Endodermal cell (in vitro differentiated cells): ENCODE measurements at places on chromosomes 3 and 15. TPM values are rescaled to one million over a fixed set of nuclear protein-coding genes. Genes with fewer than 3 reads are reported as not detected.

GRCh38 chr3:81718311-81718710, 43.1 kb downstream of the GBE1 start:
- no peak for DNase-seq

The TEX55 gene
- not detected in 2 replicates for total RNA-seq

The RLBP1 gene
- not detected in 3 replicates for total RNA-seq

- no peak for DNase-seq
Observed at GRCh38 chr3:29363110-29363509, 82.2 kb downstream of the RBMS3 start.

DNA sequence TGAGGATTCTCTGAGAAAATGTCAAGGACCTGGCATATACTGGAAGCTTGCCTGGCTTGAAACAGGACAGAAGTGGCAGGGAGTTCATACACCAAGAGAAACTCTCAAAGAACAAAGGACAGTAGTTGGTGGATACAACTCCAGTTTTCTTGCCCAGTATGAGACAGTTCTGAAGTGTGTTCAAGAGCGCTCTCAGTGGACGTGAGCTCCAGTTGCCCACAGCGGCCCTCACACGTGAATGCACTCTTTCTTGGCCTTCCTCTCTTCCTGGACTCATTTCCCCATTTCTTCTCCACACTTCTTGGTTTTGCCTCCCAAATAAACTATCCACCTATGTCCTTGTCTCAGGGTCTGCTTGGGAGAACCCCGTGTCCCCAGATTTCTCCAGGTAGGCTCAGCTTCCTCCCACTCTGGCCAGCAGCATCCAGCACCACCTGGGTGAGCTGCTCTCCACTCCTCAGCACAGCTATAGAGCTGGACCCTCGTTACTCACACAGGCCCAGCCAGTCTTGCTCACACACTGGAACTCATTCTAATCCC, 54.5 kb downstream of the DCLK3 start:
- no peak for DNase-seq

- DNase-seq: no peak
Observed at GRCh38 chr15:38814891-38815290, 250.3 kb upstream of the RASGRP1 start.

GRCh38 chr3:128917291-128917690, 37.9 kb downstream of the ACAD9 start:
- no peak for DNase-seq

DNA sequence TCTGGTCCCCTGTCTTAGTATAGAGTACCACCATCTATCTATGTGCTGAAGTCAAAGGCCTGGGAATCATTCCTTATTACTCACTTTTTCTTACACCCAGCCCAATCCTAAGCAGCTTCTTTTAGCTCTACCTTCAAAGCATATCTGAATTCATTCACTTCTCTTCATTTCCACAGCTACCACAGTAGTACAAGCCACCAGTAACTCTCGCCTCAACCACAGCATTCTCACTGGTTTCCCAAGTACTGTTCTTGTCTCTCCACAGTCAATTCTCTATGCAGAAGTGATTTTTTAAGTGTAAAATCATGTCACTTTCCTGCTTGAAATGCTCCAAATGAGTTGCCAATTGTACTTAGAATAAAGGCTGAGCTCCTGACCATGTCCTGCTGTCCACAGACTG, 401.7 kb downstream of the OXSM start:
- no peak for DNase-seq

The CPN2 gene
- total RNA-seq: 0.22 and 0.29 TPM in 2 replicates

The PLSCR4 gene
- 8.2 and 9.3 TPM in 2 replicates for total RNA-seq

DNA sequence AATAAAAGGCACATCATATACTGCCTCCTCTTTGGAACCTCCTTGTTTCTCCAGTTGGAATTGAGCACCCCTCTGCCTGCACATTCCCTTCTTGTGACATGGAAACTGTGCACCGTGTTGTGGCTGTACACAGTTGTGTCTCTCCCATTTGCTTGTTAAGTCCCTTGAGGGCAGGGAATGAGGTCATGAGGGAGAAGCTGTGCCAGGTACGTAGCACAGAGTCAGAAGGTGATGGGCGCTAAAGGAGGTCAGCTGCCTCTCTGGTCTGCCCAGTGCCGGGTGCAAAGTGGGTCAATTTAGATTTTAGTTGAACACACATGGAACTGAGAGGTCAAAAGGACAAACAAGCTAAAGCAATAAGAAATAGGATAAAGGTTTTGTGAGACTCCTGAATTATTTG, 124.4 kb downstream of the FAM43A start:
- peak; percentile 16 for DNase-seq

- DNase-seq: peak; percentile 74
Observed at GRCh38 chr3:195908694-195909581, 587 bp upstream of the TNK2 start.

DNA sequence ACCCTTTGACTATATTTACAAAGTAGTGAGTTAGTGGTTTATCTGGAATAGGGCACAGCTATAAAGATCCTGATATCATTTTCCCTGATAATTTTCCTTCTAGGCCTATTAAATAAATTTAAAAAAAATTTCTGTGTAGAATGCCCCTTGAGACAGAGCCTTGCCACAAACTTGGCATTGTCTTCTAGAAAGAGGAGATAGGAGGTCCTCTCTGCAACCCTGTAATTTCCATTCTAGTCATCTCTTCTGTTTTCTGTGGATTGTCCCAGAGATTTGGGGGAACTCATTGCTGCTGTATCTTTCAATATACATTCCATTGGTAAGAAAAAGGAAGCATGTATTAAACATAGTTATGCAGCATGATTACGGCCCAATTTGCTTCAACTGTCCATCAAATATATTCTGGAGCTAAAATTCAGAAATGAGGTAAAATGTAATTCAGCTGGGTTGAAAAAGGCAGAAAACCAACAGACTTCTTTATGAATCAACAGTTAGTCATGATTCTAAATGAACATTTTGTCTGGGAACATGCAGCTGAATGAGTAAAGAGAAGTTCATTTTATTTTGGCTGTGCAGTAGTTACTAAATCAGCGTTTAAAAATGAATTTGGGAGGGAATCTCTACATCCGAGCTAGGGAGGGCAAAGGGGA, 401.1 kb downstream of the NAALADL2 start:
- no peak for DNase-seq

GRCh38 chr15:39213385-39213840, 367.5 kb upstream of the THBS1 start:
- peak; percentile 95 for DNase-seq

- DNase-seq: no peak
Observed at GRCh38 chr3:197186887-197187588, 111.4 kb downstream of the DLG1 start.

- peak; percentile 35 for DNase-seq
Observed at GRCh38 chr3:12982619-12983101, 90.6 kb downstream of the IQSEC1 start.

DNA sequence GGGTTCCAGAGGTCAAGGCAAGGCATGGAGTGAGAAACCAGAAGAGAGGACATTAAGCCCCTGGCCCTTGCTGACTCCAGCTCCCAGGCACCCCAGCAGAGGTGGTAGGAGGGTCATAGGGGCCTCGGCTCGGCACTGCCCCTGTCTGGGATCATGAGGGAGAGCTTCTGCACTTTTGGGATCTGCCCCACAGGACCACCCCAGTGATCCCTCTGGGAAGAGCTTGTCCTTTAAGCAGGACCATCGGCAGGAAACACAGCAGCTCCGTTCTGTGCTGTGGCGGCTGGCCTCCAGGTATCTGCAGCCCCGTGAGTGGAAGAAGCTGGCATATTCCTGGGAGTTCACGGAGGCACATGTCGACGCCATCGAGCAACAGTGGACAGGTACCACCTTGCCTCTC, 35.5 kb downstream of the ANKDD1A start:
- DNase-seq: peak; percentile 61

GRCh38 chr15:59186501-59186900, 20.1 kb upstream of the LDHAL6B start:
- DNase-seq: no peak

DNA sequence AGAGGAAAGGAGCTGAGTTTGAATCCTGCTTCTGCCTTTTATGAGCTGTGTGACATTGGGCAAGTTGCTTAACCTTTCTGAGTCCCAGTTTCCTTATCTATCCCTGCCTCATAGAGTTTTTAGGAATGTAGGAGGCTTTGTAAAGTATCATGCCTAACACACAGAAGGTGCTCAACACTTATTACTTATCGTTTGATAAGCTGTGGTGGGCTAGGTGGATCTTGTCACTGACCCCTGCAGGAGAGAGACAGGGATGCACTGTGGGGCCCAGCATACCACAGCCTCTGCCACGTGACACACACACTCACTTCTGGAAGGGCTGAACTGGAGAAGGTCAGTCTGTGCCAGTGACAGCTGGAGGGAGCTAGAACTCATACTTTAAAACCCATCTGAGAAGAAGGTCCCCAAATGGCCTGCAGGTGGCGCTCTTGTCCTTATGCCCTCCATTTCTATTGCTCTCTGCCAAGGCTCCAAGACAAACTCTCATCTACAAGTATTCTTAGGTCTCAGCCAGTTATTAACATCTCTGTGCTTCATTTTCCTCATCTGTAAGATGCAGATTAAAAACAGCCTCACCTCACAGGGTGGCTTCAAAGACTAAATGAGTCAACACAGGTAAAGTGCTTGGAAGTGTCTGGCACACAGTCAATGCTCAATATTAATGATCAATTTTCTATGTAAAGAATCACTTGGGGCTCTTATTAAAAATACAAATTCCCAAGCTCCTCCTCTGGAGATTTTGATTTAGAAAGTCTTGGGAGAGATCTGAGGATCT, 57.5 kb upstream of the HACD2 start:
- peak; percentile 97 for DNase-seq

DNA sequence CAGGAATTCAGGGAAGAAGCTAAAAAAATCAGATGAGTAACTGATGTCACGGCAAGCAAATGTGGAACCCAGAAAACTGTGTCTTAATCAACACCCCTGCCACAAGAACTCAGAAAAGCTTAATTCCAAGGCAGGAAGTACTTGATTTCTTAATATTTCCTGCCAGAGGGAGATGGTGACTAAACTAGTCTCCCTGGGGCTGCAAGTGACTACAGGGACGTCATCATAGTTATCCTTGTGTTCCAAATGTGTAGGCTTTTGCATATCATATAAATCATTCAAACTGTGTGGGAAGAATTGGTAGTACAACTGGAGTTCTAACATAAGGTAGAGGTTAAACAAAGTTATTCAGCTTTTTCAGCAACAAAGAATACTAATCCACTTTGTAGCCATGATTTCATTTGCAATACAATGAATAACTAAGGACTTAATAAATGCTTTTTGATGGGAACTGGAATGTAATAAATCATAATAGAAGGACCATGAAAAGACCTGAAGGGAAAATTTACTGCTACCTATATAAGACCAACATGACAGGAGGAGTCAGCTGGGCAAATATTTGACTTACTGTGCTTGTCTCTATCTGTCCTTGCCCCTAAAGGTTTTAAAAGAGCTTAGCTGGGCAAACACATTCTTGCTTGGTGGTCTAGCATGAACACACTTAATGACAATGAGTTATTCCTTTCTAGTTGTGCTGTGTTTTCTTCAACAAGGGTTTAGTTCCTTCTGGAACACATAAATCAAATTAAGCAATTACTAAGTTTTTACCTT, 76.0 kb upstream of the NECTIN3 start:
- no peak for DNase-seq

GRCh38 chr15:53611145-53611920, 148.1 kb downstream of the WDR72 start:
- no peak for DNase-seq

The NOX5 gene
- not detected in 2 replicates for total RNA-seq

DNA sequence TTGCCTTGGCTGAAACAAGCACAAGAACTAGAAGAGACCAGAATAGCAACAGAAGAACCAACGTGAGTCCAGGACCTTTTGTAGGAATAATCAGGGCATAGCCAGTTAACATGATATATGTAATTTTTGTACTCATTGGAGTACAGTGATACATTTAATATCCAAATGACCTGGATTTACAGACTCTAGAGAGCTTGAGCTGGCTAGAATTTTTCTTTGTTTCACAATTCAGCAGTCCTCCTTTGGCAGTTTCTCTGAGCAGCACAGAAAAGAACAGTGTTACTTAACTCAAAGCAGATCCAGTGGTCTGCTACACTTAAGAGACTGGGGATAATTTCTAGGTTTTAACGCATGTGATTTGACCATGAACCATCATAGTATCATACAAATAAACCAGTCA, 245.7 kb downstream of the ADAMTSL3 start:
- no peak for DNase-seq

DNA sequence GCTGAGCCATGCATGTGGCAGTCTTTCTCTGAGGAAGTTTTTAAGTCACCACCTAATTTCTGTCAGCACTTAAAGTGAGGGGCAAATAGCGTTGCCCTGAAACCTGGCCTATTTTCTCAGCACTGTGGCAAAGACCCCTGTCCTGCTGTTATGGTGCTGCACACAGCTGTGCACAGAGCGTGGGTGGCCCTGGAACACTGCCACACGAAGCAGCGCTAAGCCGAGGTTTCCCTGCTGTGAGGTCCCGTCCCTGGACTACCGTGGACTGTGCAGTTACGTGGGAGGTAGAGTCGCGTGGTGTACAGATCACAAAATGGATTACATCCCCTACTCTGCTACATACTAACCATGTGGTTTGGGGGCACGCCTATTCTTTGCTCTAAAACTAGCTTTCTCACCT, 101.6 kb upstream of the NR2E3 start:
- no peak for DNase-seq

DNA sequence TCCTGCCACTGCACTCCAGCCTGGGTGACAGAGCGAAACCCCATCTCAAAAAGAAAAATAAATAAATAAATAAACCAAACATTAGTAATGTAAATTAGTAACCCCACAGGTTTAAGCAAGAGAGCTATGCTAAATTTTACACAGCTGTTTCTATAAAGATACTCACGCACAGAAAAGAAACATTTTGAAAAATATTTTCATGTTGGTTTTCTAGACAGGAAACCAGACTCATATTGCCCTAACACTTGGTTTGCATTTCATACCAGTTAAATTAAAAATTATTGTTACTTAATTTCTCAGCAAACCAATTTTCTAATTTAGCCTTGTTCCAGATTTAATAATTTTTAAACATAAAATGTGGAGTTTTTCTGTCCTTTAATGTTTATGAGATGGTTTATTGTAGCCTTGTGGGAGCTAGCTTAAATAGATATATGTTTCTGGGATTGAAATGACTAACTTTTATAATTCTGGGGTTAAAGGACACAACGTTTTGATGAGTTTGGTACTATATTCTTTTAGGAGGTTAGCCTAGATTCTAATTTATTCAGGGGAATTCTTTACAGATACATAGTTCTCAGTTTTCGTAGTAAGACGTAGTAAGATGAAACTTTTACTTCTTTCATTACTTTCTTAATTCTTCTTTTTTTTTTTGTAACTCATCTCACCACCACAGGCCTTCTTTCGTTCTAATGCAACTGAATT, 42.6 kb upstream of the SLC4A7 start:
- DNase-seq: no peak

The THBS1 gene
- 16.5 and 24.3 TPM in 2 replicates for total RNA-seq

GRCh38 chr3:116034794-116035193, 410.5 kb downstream of the LSAMP start:
- DNase-seq: no peak

- DNase-seq: no peak
Observed at GRCh38 chr15:77457905-77458265, 37.2 kb downstream of the HMG20A start.

The ACAD9 gene
- total RNA-seq: 38.1 and 48.0 TPM in 2 replicates

The MEIS2 gene
- 5.3 and 7.1 TPM in 2 replicates for total RNA-seq

DNA sequence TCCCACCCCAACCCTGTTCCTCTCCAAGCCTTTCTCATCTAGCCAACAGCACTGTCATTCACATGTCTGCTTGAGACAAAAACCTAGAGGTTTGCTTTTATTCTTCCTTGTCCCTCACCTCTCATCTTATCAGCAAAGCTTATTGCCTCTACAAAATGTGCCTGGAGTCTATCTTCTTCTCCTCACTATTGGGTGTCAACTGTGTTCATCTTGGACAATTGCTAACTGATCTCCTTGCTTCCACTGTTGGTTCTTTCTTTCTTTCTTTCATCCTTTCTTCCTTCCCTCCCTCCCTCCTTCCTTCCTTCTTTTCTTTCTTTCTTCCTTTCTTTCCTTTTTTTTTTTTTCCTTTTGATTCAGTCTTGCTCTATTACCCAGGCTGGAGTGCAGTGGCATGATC, 48.2 kb downstream of the FOXL2 start:
- no peak for DNase-seq
